ENCODE measurements at places on chromosomes 12 and 14. TPM values are rescaled to one million over a fixed set of nuclear protein-coding genes. Genes with fewer than 3 reads are reported as not detected.

The POTEG gene
- not detected for polyA plus RNA-seq

The CLEC4C gene
- polyA plus RNA-seq: not detected

The CDH24 gene
- 1.9 TPM for polyA plus RNA-seq

The DBX2 gene
- not detected for polyA plus RNA-seq

The SLCO1A2 gene
- 0.01 TPM for polyA plus RNA-seq

The MYRFL gene
- polyA plus RNA-seq: 0.08 TPM
